Cardiac muscle cell (in vitro differentiated cells and primary cell): ENCODE measurements at places on chromosomes 7 and 10. TPM values are rescaled to one million over a fixed set of nuclear protein-coding genes. Genes with fewer than 3 reads are reported as not detected.

Gene FEZF1
- not detected in 2 replicates for total RNA-seq

Gene GJD4
- 0.24 TPM in 1 of 2 replicates, not detected in the other for total RNA-seq

Gene SLC18A3
- not detected in 2 replicates for total RNA-seq

Gene LLCFC1
- total RNA-seq, result not detected in 2 replicates

DNA sequence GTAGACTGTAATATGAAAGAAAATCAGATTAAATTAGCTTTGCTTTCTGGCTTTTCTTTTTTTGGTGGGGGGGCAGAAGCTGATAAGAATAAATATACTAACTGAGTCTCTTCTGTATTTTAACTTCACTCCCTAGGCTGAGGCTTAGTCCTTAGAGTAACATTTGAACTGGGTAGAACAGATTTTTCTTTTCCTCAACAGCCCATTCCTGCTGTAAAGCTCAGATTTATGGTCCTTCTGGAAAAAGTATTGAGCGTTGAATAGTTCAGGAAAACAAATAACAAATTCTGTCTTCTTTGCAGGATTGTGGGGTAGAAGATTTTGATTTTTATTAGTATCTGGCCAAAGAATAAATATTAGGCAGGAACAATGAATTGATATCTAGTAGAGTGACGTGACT is 17.9 kb downstream of the SGPL1 start:
- DNase-seq, result no peak

- DNase-seq, result peak; percentile 89
Observed at GRCh38 chr7:67625257-67625737, 628.7 kb downstream of the TYW1 start.

GRCh38 chr10:124957404-124957947 is 15.6 kb downstream of the ZRANB1 start:
- DNase-seq, result no peak

DNA sequence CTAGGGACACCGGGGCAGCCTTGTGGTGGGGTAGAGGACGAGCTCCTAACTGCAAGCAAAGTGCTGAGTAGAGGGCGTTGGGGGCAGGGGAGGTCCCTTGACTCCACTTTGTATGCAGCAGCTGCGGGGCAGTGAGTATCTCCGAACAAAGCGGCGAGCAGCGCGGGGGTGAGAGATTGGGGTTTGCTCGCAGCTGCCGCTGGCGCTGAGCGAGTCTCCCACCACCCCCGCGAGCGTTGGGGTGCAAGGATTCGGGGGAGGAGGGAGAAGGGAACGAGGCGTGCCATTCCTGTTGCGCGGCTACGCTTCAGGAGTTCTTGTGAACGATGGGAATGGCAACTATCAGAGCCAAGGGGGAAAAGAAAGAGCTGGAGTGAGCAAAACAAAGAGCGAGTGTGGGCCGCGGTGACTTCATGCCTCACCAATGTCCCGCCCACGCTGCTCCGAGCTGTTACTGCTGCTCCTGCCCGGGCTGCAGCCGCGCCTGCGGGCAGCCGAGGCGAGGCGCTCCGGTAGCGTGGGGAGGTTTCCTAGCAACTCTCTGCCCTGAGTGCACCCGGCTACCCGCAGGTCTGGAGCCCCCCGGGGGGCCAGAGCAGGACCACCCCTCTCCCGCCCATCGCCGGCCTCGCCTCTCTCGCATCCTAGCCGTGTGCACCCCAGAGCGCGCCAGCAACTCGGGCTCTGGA is at the start of gene ITGB8:
TSS of gene ITGB8 (plus strand) at position 662 of the 689 bp plus-strand sequence. CDS start 907 bp downstream, outside the sequence.
- DNase-seq, result peak; percentile 76

DNA sequence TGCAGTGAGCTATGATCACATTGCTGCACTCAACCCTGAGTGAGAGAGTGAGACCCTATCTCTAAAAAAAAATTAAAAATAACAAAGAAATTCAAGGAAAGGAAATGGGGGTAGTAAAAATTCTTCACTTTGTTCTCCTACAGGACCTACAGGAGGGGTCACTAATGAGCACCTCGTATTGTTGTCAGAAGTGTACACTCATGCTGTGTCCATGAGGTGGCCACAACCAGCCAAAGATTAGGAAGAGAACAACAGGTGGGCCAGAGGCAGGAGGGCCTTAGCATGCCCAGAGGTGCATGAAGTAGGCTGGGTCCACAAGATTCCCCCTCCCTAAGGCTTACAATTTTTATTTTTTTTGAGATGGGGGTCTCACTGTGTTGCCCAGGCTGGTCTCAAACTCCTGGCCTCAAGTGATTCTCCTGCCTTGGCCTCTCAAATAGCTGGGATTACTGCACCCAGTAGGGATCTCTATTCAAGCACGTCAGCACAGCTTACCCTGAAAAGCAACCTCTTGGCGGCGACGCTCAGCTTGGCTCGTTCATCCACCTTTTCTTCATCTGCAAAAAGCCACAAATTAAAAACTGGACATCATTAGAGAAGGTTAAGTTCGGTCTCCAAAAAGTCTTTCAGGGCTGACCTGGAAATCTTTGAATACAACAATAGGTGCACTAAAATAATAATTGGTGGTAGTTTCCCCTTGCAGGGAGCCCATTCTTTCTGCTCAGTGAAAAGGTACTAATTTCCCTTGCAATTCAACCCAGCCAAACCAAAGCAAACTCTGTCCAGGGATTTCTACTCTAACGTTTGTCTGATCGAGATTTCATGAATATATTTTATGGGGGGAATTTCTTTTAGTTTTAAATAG is 104.4 kb downstream of the SVIL start:
- no peak for DNase-seq

GRCh38 chr10:126430512-126430911 is 42.2 kb upstream of the ADAM12 start:
- DNase-seq, result no peak

- peak; percentile 69 for DNase-seq
Observed at GRCh38 chr7:90708841-90709317, 112.8 kb downstream of the CDK14 start.

- no peak for DNase-seq
Observed at GRCh38 chr10:37711617-37712488, 145.6 kb downstream of the ZNF248 start.

DNA sequence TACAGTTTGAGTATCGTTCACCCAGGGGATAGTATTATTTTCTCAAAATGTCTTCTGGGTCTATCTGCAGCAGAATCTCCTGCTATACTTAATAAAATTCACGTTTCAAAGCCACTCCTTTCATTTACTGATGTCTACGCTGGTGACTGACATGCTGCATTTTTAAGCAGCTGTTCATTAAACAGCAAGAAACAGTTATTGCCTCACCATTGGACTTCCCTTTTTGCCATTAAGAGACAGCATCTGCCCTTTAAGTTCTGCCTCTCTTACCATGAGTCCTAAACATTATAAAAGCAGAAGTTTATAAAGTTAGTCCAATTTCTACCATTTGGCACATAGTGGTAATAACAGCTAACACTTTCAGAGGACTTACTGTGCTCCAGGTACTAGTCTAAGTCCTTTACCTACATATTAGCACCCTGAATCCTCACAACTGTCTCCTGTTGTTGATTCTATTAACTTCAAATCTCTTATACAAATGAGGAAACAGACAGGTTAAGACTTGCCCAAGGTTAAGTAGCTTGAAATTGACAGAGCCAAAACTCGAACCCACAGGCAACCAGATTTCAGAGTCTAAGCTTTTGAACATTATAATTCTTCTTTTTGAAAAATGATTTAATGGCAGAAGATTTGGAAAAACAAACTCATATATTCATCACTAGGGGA is 169.5 kb downstream of the SNX13 start:
- no peak for DNase-seq

GRCh38 chr7:47979832-47980181 is 392 bp upstream of the HUS1 start:
- DNase-seq, result no peak
